ENCODE measurements at places on chromosomes 3 and 15. TPM values are rescaled to one million over a fixed set of nuclear protein-coding genes. Genes with fewer than 3 reads are reported as not detected.

GRCh38 chr15:83219026-83219425, 11.4 kb upstream of the HDGFL3 start:
- no peak for DNase-seq

Gene C3orf70
- total RNA-seq = 5.5 TPM

GRCh38 chr3:180414157-180414556, 187.8 kb upstream of the TTC14 start:
- no peak for DNase-seq

- no peak for DNase-seq
These were observed 221.9 kb upstream of the LYSMD4 start for GRCh38 chr15:99955181-99955525.

DNA sequence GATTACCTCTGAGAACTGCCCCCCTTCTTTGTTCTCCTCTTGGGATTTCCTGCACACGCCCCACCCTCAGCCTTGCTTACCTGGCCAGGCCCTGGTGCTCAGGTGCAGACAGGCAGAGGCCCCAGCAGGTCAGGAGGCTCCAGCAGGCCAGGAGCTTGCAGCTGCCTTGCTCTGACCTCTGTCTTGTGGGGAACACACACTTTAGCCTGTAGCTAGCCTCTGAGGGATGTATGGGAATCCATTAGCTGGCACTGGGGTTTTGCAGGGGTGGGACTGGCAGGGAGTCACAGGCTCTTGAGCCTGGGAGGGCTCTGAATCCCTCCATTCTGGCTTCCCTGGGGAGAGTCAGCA, 2.7 kb downstream of the SMAD6 start:
- no peak for DNase-seq

- DNase-seq = no peak
These were observed 583.8 kb upstream of the ZNF717 start for GRCh38 chr3:76369170-76369569.

GRCh38 chr15:74128785-74129585, 1.4 kb upstream of the ISLR2 start:
- no peak for DNase-seq

- no peak for DNase-seq
These were observed 92.8 kb upstream of the UBE2E1 start for GRCh38 chr3:23712656-23713559.

DNA sequence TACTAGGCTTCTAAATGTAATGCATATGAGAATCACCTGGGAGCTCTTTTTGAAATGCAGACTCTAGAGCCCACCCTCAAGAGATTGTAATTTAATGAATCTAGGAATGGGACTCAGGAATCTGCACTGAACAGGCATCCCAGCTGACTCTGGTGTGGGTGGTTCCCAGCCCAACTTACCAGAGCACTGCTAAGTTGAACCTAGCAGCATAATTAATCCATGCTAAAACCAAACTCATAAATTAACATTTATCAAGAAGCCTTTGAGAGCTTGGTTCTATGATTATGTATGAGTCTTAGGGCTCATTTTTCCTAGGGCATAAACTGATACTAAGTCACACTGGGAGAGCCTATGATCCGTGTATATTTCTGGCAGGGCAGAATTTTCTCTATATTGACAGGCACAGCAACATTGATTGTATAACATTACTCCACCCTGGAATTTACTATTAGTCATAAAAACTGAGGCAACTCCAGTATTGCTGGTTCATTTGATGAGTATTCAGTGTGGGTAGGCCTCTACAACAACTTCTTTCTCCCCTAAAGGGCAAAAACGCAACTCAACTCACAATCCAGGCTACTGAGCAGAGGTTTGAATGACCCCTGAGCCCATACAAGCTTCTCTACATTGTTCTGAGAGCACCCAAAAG, 10.7 kb upstream of the CSTA start:
- DNase-seq = no peak

- no peak for DNase-seq
These were observed 11.9 kb upstream of the LRTM1 start for GRCh38 chr3:54939557-54940300.

- DNase-seq = no peak
These were observed 20.8 kb upstream of the SNTN start for GRCh38 chr3:63631670-63632069.

DNA sequence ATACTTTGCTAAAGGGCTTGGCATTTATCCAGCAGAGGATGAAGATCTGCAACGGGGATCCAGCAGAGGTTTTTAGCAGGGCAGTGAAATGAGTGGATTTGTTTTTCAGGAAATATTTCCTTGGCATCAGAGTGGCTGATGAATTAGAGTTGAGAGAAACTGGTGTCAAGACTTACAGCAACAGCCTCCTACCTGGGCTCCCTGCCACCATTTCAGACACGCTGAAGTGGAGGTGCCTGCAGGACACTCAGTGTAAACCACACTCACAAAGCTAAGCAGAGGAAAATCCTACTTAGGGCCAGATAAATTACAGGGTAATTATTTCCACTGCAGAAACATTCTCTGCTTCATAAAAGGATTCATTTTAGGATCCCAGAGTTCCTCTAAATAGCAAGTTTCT, 519.7 kb downstream of the FGF12 start:
- no peak for DNase-seq

GRCh38 chr3:25962255-25962654, 172.4 kb downstream of the OXSM start:
- DNase-seq = no peak

- DNase-seq = no peak
These were observed 235.2 kb downstream of the TLE3 start for GRCh38 chr15:69862540-69862939.

Gene MYEF2
- total RNA-seq = 5.1 TPM

Gene RTP1
- total RNA-seq = not detected

DNA sequence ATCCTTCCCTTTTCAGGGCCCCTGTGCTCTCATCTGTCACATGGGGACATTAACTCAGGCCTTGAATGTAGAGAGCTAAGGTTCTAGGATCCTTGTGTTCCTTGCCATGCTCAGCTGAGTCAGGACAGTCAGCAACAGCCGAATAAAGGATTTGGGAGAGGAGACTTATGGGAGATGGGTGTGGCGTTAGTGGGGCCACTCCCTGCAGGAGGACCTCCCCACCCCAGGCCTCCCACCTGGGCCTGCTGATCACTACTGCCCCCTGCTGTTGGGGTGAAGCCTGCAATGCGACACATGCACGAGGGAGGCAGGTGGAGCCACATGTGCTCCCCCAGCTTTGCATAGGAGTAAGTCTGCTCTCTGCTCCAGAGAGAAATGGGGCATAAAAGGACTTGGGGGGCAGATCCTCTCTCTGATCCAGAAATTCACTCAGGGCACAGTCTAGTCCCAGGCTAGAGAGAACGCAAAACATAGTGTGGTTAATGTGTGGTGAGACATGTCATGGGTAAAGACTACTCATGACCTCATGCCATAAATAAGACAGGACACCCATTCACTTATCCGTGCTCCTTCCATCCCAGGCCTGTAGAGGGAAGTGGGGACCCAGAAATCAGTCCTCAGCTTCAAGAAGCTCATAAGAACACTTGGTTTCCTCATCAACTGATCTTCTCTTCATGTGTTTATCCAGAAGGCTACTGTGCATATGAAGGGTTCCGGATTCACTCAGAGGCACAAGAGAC, 19.4 kb downstream of the RBP1 start:
- DNase-seq = no peak

DNA sequence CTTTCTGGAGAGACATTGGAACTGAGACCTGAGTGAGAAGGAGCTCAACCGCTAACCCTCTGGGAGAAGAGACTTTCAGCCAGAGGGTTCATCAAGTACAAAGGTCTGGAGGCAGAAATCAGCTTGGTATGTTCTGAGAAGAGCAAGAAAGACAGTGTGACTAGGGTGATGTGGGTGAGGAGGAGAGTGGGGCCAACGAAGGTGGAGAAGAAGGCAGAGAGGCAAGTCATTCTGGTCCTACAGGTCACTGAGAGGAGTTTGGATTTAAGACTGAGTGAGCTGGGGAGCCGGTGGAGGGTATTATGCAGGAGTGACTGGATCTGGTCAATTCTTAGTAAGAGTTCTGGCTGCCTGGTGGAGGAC, 12.2 kb downstream of the XIRP1 start:
- DNase-seq = no peak
